ENCODE measurements at places on chromosomes 2 and 18.
A peak's percentile ranks its signal among the peaks of the same experiment; 100 is the strongest.

GRCh38 chr2:120237491-120237902, 14.3 kb upstream of the TMEM185B start:
- peak; percentile 81 for DNase-seq

GRCh38 chr2:62479917-62480316, 26.1 kb downstream of the TMEM17 start:
- no peak for DNase-seq

GRCh38 chr18:55317864-55318263, 270.1 kb downstream of the TCF4 start:
- peak; percentile 31 for DNase-seq

GRCh38 chr2:73070643-73071359, 711 bp downstream of the SFXN5 start:
- peak; percentile 20 for DNase-seq

- DNase-seq, result no peak
Measured at GRCh38 chr2:203143391-203143790, 95.4 kb upstream of the CYP20A1 start.
